ENCODE measurements at places on chromosomes 1 and 21. TPM values are rescaled to one million over a fixed set of nuclear protein-coding genes. Genes with fewer than 3 reads are reported as not detected.

- DNase-seq = no peak
Observed at GRCh38 chr1:91161166-91161565, 139.3 kb upstream of the ZNF644 start.

DNA sequence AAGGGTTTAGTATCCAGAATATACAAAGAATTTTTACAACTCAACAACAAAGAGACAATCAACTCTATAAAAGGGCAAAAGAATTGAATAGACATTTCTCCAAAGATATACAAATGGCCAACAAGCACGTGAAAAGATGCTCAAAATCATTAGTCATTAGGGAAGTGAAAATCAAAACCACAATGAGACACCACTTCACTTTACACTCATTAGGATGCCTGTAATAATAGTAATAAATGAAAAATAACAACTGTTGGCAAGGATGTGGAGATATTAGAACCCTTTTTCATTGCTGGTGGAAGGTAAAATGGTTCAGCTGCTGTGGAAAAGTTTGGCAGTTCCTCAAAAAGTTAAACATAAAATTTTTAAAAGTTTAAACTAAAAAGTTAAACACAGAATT is 7.0 kb upstream of the ABCD3 start:
- no peak for DNase-seq

- no peak for DNase-seq
Observed at GRCh38 chr21:34930971-34931370, 118.1 kb downstream of the RUNX1 start.

DNA sequence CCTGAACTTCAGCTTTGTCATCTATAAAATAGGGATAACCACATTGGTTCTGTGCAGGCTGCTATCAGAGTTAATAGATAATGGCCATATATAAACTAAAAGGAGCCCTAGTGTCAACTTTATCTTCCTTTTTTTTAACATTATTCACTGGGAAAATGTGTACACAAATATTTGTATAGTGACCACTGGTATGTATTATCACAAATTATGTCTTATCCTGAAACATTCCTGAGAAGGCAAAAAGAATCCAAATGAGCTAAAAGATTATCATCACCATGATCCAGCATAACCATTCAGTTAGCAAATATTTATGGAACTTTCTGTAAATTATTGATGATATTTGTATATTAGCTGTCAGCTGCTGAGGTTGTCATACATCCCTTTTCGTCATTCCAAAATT is 16.6 kb downstream of the ANGPTL3 start:
- DNase-seq = no peak

GRCh38 chr1:176480750-176481149 is 17.8 kb downstream of the PAPPA2 start:
- no peak for DNase-seq

GRCh38 chr1:219459351-219460080 is 153.4 kb downstream of the ZC3H11B start:
- DNase-seq = peak; percentile 39

GRCh38 chr21:15301736-15302135 is 236.9 kb upstream of the NRIP1 start:
- DNase-seq = no peak

Gene FMO4
- 3.8 TPM for polyA plus RNA-seq

Gene TTLL10
- 0.25 TPM for polyA plus RNA-seq

Data from hindlimb muscle (tissue), 1 donor.